DMS79 (cell line): ENCODE measurements at places on chromosomes 1 and 21.

GRCh38 chr1:70628973-70629372, 217.9 kb downstream of the CTH start:
- no peak for DNase-seq

DNA sequence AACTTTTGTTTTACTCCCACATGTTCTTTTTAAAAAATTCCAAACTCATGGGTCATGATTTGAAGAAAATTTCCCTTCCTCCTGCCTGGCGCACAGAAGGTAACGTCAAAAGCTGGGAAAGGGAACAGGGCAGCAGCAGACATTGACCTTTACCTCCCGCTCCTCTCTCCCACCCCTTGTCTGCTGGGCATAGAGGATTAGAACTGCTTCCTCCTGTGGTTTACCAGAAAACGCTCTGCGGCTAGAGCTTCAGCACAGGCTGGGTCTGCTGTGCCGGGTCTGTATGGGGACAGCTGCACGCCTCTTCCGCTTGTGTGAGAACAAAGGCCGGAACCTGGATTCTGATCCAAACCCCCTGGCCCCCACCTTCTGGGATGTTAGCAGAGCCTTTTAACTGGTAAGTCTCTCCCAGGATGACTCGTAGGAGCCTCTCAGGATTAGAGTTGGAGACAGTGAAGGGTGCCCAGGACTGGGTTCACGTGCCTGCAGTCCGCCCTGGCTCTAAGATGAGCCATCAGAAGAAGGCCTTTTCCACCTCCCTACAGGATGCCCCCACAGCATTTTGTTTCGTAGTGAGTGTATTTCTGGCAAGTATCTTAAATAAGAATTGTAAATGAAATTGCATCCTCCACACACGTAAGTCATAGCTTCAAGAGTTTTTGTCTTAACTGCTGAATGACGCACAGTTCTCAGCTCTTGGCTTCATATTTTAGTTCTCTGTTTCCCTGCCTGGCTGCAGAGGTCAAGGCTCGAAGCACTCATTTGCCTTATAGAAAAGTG, 5.2 kb downstream of the H6PD start:
- DNase-seq: no peak

DNA sequence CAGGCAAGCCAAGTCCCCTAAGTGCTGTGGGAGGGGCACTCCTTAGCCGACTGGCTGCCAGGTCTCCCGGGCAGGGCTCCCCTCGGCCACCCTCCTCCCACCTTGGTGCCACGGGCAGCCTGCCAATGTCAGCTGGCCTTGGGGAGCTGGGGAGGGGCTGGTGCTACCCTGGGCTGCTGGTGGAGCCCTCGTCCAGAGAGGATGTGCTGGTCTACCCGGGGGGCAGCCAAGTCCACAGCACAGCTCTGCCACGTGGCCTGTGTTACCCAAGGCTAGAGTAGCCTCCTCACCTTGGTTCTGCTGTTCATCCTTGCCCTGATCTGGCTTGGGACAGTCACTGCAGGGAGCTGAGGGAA, 42.9 kb downstream of the CRYAA start:
- peak; percentile 12 for DNase-seq

- no peak for DNase-seq
Measured at GRCh38 chr1:210299501-210299900, 29.2 kb upstream of the HHAT start.

DNA sequence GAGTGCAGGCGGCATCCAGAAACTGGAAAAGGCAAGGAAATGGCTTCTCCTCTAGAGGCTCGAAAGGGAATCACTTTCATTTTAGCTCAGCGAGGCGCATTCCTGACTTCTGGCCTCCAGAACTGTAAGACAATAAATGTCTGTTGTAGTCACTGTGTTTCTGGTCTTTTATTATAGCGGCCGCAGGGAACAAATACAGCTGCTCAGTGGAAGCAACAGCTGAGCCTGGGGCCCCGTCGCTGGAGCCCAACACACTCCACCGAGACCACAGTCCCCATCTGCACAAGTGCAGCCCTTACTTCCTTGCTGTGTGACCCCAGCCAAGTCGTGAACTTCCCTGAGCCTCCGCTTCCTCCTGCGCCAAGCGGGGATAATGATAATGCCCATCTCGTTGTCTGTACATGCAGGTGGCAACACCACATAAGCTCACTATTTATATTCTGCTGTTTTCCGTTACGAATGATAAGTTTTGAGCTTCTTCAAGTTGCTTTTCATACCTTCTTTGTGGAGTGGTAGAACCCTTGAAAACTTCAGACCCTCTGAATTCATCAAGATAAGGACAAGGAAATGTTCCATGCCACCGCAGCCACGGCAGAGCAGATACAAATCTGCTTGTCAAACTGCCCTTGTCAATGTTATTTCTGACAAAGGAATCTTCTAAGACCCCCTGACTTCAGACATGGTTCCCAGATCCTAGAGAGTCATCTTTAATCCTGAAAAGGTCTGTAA, 3.2 kb upstream of the LAPTM5 start:
- DNase-seq: no peak

DNA sequence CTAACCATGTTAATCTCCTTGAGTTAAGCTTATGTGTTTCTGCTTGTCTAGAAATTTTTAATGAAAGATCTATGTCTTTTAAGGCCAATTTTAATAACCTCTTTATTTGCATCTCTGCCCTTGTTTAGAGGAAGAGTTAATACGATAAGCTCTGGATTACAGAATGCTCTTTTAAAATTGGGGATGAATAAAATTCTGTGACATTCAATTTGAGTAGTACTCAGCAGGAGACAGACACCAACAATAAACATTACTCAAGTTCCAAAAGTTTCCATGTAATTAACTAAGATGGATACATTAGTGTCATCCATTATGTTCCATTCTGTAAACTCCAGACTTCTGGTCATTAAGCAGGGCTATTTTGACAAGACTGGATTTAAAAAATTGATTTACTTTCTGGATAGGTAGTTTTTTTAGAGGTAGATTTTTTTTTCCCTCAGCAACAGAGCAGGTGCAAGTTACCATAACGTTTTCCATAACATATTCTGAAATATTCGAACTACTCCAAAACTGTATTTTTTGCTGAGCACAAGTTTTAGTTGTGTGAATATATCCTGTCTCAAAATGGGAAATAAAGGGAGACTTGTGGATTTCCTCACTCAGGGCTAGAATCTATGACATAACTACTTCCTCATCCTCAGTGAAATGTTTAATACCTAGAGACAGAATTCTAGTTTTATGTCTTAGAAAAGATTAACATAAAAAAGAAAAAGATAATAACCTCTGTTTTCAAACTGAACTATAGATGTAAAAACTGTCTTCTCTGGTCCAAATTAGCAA, 221.7 kb downstream of the NEGR1 start:
- DNase-seq: no peak

DNA sequence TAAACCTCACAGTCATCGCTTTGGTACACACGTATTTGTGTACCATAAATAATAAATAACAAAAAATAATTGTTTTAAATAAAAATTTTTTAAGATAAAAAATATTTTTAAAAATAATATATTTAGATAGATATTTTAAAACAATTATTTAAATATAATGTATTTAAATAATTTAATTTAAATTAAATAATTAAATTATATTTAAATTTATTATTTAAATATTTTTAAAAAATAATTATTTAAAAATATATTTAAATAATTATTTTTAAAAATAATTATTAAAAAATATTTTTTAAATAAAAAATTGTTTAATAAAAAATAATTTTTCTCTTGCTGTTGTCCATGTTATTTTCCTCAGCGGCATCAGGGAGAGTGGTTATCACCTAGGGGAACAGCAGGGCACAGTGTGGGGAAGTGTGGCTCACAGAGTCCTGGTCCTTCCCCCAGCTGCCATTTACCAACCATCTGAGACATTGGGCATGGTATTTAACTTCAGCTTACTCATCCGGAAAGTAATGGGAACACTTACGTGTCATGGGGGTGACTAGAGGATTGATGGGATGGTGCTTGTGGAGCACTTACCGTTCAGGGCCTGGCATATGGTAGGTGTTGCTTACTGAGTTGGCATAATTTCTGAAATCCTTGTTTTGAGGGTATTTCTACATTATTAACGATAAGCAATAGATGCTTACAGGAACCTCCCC, 92.9 kb upstream of the TSPAN2 start:
- DNase-seq: peak; percentile 82

GRCh38 chr21:34192646-34193285, 119.4 kb downstream of the MRPS6 start:
- DNase-seq: no peak

DNA sequence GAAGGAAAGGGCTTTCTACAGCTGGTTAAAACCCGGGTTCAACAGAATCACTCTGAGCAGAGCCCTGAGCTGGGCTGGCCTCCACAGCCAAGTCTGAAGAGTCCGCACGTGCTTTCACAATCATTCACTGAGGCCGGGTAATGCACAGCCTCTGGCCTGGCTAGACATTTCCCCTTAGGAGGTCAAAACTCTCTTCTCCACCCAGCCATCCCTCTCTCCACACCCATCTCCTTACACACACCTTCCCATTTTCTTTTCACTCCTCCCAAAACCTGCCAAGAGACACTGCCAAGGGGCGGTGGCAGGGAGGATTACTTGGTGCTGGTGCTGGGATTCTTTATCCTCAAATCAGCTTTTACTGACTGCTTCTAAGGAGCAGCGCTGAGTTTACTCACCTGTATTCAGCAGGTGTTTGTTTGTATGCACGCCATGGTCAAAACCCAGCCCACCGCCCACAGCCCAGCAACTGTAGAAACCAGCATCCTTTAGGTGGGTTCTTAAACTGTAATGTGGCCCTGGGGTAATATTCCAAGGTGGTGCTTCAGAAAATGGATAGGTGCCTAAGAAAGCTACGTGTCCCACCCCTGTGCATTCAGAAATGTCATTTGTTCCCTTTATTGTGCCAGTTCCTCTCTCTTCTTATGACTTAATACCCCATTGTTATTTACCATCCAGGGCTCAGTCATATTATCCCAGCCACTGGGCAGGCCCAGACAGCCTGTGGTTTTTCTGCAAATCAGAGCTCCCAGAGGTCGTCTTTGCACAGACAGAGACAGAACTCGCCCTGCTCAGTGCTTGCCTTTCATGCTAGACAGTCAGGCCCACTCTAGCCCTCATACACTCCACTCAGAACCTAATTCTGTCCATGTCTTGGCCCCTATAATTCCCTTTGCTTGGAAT, 80.2 kb downstream of the ADSS2 start:
- DNase-seq: peak; percentile 81

GRCh38 chr1:67058242-67058641, 4.3 kb upstream of the SLC35D1 start:
- DNase-seq: no peak

- no peak for DNase-seq
Measured at GRCh38 chr1:184959626-184960025, 14.7 kb downstream of the NIBAN1 start.
